ENCODE measurements at places on chromosomes 5 and 9.
A peak's percentile ranks its signal among the peaks of the same experiment; 100 is the strongest.

- no peak for DNase-seq
Observed at GRCh38 chr5:9951865-9952516, 297.7 kb downstream of the ATPSCKMT start.

DNA sequence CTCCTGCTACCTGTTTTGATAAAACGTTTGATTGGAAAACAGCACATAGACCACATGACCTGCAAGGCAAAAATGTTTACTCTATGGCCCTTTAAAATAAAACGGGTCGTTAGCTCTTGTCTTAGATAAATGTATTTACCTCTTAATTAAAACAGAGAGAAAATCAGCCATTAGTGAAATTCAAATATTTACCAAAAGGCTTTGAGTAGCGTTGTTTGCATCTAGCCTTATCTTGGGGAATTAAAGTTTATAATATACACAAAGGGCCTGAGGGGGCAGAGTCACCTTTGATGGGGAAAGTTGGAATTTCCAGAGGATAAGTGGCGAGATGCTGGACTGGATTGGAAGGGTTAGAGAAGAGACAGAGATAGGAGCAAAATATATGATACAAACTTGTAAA lies 111.3 kb downstream of the FBXO4 start:
- DNase-seq, result no peak

GRCh38 chr9:76891874-76892273 lies 14.0 kb downstream of the PRUNE2 start:
- DNase-seq, result no peak

DNA sequence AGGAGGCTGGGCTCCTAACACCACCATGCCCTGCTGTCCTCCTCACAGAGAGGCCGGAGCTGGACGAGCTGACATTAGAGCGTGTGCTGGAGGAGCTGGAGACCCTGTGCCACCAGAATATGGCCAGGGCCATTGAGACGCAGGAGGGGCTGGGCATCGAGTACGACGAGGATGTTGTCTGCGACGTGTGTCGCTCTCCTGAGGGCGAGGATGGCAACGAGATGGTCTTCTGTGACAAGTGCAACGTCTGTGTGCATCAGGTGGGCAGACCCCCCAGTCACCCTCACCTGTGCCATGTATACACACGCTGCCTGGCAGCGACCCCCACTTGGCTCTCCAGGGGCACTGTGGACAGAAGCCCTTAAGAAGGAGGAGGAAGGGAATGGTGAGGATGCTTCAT lies 35.2 kb downstream of the JADE2 start:
- DNase-seq, result no peak

- no peak for DNase-seq
Observed at GRCh38 chr9:9275601-9276000, 1337.2 kb downstream of the PTPRD start.

DNA sequence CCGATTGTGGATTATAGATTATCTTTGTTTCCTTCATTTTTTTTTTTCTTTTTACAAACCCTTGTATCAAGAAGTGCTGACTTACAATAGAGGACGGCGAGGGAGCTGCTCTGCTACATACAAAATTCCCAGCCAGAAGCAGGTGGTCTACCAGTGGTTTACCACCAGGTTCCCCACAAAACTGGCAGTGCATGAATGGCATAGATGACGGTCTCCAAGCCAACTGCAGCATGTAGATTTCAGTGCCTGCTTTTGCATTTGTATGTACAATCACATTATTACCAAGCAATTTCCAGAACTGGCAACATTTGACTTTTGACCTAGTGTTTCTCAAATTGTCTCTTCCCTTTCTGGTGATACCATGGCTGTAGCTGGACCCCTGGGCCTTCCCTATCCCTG lies 84.0 kb downstream of the ACER2 start:
- DNase-seq, result no peak

DNA sequence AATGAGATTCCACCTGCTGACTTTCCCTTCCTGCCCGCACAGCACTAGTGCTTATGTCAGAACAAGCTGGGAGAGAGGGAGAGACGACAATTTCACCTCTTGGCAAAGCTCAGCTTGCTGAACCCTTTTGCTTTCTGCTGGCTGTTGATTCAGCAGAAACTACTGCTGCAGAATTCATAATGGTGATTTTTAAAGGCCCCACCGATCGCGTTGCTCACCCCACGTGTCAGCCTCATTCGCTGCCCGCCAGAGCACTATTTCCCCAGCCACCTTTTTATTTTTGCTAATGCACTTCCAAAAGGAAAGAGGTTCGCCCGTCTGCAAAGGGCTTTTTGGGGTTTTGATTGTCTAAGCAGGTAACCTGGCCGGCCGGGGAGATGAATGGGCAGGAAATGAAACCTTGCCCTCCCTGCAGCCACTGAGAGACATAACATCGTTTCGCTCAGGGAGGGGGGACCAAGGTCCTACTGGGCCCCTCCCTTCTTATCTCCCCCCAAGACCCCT lies 1.3 kb downstream of the PPP2R2B start:
- no peak for DNase-seq

GRCh38 chr5:657570-657969 lies 35.6 kb downstream of the TPPP start:
- no peak for DNase-seq

DNA sequence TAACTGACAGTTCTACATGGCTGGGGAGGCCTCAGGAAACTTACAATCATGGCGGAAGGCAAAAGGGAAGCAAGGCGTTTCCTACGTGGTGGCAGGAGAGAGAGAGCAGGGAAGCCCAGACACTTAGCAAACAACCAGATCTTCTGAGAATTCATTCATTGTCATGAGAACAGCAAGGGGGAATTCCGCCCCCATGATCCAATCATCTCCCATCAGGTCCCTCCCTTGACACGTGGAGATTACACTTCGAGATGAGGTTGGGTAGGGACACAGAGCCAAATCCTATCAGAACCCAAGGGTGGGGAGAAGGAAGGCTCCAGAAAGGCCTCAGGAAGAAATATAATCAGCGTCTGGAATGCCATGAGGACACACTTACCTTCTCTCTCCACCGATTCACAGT lies 34.3 kb downstream of the KIF4B start:
- DNase-seq, result no peak

DNA sequence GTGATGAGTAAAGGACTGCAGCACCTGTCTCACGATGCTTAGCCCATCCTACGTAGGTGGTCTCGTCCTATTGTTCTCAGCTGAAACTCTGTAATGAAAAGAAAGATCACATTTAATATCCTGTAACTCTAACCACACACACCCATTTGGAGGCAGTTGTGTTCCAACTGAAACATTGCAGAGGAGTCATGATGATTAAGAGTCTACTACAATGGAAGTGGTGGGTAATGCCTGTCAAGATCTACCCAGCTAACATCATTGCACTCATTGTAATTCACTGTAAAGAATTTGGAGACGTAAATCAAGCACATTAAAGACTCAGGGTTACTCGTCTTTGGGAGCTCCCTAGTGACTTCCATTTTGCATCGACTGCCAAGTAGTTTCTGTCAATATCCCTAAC lies 106.0 kb upstream of the PTPN3 start:
- DNase-seq, result no peak

DNA sequence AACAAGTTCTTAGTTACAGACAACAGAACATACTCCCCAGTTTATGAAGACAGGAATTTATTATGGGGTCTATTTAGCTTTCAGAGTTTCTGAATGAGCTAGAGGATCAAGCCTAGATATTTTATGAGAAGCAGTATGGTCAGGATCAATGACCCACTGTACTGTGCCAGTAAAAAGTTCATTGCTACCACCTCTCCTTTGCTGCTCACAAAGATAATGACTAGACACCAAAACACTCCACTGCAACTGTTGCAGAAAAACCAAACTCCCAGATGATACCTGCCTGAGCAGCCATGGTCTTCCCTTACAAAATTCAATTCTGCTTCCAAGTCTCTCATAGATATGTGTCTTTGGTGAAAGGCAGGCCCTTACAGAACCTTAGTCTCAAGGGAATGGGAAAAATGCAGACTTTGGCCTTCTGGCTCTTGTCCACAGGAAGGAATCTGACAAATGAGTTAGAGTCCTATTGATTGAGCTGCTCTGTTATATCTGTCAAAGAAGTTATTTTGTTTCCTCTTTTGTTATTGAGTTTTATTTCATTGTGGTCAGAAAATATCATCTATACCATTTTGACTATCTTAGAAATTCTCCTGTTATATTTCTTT lies 74.7 kb upstream of the RASGRF2 start:
- DNase-seq, result peak; percentile 60

DNA sequence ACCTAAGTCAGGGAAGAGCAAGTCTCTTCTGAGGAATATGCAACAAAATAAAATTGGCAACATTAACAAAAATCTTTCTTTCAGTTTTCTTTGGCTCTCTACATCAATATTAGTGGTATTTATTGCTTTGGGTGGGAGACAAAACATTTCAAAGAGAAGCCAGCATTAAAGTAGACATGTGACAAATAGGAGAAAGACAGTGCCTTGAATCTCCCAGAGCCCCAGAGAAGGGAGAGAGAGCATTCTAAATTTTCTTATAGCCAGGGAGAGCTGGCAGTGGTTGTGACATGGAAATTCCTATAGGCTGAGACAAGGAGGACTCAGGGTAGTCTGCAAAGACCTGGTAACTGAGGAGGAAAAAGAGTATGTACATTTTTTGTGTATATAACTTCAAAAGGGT lies 79.4 kb upstream of the NREP start:
- no peak for DNase-seq

DNA sequence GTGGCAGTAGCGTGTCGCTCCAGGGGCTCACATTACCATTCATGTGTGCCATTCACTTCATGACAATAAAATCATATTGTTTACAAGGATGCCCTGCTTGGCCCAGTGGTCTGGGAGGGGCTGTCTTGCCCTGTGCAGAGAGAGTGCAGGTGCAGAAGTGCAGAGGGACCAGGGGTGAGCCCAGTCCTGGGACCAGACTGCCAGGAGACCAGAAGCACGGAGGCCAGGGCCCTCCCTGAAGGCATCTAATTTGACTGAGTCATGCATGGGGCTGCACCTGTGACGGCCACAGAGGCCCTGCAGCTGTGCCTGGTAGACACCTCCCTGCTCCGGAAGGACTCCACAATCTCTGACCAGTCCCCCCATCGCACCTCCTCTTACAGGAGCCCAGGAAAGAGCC lies 164.4 kb upstream of the FOXD4L5 start:
- no peak for DNase-seq

DNA sequence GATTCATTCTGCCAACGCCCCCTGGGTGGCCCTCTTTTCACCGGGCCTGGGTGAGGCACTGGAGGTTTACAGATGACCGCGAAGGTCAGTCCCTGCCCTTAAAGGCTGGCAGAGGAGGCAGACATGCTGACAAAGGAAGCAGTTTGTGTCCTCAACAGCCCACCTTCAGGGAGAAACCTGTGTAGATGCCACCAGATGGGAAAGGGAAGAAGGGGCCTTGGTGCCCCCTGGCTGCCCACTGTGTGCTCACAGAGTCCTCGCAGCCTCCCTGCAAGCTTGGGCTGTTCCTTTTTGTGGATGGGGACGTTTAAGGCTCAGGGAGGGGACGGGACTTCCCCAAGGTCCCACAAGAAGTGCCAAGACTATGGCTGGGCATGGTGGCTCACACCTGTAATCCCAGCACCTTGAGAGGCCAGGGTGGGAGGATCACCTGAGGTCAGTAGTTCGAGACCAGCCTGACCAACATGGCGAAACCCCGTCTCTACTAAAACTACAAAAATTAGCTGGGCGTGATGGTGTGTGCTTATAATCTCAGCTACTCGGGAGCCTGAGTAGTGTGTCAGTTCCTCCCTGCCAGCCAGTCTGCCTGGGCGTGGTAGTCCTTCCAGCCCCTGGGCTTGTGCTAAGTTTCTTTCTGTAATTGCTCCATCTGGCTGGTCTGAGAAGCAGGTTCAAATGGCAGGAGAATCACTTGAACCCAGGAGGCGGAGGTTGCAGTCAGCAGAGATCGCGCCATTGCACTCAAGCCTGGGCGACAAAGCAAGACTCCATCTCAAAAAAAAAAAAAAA lies 36.2 kb downstream of the NEK6 start:
- no peak for DNase-seq

GRCh38 chr9:112378328-112379176 lies 1.4 kb upstream of the HSDL2 start:
- DNase-seq, result peak; percentile 23

DNA sequence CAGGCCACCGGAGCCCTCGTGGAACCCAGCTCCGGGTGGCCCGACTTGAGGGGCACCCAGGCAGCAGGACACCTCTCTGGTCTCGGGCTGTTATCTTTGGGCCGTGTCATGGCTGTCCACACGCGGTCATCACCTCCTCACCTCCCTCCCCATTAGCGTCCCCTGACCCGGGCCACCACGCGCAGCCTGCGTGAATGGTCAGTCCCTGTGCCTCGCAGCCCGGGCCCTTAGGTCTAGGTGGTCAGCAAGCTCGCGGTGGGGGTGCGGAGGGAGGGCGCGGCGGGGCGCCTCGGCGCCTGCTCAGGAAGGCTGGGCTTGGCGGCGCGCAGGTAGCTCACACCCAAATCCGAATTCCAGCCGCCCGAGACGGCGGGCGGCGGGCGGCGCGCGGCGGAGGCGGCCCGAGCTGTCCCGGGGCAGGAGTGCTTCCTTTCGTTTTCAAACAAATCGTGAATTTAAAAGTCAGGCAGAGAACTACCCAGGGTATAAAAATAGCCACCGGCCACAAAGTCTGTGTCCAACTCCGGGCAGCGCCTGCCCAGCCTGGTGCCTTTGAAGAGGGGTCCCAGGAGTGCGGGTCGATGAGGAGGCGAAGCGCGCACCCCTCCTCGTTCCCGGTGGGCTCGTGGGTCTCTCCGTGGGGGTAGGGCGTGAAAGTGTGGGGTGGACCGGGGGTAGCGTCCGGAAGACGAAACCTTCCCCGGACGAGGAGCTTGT lies 1.0 kb upstream of the RXRA start:
- DNase-seq, result peak; percentile 59

- no peak for DNase-seq
Observed at GRCh38 chr5:120164986-120165385, 299.1 kb upstream of the PRR16 start.

DNA sequence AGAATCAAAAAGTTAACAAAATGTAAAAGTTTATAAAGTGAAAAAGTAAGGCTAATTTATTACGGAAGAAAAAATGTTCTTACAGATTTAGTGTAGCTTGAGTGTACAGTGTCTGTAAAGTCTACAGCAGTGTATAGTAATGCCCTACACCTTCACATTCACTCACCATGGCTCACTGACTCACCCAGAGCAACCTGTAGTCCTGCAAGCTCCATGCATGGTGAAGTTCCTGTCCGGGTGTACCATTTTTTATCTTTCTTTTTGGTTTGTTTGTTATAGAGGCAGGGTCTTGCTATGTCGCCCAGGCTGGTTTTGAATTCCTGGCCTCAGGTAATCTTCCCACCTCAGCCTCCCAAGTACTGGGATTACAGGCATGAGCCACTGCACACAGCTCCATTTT lies 93.6 kb downstream of the MED27 start:
- no peak for DNase-seq
